ENCODE measurements at places on chromosomes 1 and 21.

GRCh38 chr1:24048205-24048869 lies 63.6 kb downstream of the MYOM3 start:
- DNase-seq, result no peak

DNA sequence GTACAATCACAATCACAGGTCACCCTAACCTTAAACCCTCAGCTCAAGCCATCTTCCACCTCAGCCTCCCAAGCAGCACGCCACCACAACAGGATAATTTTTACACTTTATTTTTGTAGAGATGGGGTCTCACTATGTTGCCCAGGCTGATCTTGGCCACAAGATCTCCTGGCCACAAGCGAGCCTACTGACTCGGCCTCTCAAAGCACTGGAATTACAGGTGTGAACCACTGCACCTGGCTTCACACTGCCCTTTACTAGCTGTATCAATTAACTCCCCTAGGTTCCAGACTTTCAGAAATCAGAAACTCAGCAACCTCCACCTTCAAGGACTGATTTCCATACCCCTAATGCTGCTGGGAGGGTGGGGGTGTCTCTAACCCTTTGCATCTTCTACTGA lies 37.0 kb downstream of the NUP133 start:
- DNase-seq, result no peak

- DNase-seq, result no peak
These were observed 730 bp upstream of the PHF13 start for GRCh38 chr1:6612641-6613360.

GRCh38 chr1:94153133-94153532 lies 32.2 kb upstream of the ABCA4 start:
- no peak for DNase-seq

- DNase-seq, result no peak
These were observed 8.0 kb downstream of the KCNC4 start for GRCh38 chr1:110218137-110218536.

- DNase-seq, result no peak
These were observed 288.6 kb upstream of the USP24 start for GRCh38 chr1:55503663-55504305.

- DNase-seq, result no peak
These were observed 3.4 kb upstream of the AJAP1 start for GRCh38 chr1:4650981-4651380.
